Fibroblast of upper back skin (primary cell): ENCODE measurements at places on chromosomes 4 and X.

- DNase-seq, result no peak
Observed at GRCh38 chrX:64885850-64886249, 90.4 kb downstream of the ZC4H2 start.

- DNase-seq, result no peak
Observed at GRCh38 chr4:54213001-54213400, 16.1 kb upstream of the PDGFRA start.

DNA sequence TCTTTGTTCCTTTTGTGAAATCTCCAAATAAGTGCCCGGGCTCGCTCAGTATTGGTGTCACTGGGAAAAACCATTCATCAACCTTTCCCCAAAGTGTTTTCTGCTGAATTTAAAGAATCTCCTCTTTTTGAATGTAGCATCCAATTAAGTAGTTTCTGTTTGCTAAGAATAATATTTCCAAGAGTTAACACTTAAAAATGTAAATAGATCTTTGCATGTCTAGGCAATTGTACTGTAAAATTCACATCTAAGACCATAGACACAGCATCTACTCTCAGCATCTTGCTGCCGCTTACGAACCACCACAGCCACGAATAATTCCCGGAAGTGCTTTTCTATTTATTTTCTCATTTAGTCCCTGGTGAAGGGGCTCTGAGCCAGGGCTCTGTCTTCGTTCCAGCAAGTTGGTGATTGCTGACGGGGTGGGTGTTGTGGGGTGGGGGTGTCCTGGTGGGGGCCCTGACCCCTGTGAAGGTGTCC is 1.4 kb downstream of the NSG1 start:
- DNase-seq, result no peak

DNA sequence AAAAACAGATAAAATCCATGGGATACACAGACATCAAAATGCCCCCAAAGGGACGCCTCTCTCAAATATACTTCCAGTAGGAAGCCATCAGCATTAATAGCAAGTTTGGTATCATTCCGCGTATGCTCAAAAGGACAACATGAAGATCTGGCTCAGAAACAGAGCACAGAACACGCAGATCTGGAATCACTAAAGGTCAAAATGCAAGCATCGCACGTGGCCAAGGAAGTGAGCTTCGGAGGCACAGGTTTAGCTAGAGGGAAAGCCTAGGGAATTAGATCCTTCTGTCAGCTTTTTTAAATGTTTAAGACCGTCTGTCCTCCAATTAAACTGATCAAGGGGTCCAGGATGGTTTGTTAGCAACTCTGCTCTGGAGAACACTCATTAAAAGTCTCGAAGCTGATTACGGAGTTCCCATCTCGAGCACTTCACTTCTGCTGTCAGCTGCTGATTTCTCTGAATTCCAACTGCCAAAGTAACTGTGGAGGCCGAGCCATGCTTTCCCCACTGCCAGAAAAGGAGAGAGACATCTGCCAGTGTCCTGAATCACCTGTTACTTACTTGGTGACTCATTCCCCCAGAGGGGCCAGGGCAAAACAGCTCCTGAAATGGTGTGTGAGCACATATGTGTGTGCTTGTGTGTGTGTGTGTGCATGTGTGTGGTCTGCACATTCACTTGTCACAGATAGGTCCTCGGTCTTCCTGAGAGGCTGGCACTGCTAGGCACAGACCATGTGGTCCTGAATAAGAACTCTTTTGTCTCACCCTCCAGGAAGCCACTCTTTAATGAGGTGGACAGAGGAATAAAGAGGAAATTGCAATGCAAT is 177.7 kb upstream of the PPARGC1A start:
- DNase-seq, result peak; percentile 72

DNA sequence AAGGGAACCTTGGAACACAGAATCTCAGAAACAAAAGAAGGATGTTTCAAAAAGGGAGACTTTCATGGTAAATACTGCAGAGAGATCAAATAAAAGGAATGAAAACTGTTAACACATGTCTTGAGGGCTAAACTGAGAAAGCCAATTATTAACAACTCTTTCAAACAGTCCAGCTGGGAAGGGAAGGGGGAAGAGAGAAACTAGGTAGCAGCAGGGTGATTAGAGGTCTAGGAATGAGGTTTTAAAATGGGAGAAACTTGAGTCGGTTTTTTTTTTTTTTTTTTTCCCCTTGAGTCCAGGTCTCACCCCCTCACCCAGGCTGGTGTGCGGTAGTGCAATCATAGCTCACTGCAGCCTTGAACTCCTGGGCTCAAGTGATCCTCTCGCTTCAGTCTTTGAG is 4.3 kb downstream of the BCLAF3 start:
- no peak for DNase-seq

- DNase-seq, result no peak
Observed at GRCh38 chrX:124268099-124268498, 64.4 kb upstream of the TEX13D start.

DNA sequence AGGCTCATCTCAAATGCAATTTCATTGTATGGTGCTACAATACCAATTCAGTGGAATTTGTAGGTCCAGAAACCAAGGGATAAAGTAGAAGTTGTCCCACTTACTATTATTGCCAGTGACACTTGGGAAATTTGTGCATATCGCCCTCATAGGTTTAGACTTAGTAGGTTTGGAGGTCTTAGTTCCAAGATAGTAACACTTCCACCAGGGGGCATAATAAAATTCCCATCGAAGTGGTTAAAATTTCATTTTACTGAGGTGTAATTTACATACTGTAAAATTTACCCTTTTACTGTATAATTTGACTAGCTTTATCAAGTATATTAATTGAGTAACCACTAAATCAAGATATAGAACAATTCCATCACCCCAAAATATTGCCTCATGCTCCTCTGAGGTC is 174.6 kb downstream of the INPP4B start:
- no peak for DNase-seq

DNA sequence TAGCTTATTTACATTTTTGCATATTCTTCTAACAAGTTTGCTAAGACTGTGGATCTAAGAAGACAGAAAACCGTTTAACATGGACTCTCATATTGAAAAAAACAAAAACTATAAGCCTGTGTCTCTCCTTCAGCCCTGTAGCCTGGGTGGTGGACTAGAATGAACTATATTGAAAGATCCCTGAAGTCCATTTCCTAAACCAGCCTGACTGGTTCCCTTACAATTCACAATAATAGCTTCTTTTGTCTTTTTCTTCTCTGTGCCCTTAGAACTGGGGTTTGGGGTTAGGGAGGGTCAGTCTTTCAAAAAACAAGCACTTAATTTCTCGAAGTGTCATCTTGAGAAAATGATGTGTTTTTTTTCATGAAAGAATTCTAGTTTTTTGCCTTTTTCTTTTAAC is 59.0 kb downstream of the GSTCD start:
- DNase-seq, result no peak

GRCh38 chr4:109990261-109991257 is 77.9 kb downstream of the EGF start:
- DNase-seq, result no peak

GRCh38 chrX:18896680-18897544 is 87.0 kb downstream of the PHKA2 start:
- DNase-seq, result no peak

GRCh38 chr4:7557456-7557855 is 122.7 kb upstream of the PSAPL1 start:
- peak; percentile 86 for DNase-seq

DNA sequence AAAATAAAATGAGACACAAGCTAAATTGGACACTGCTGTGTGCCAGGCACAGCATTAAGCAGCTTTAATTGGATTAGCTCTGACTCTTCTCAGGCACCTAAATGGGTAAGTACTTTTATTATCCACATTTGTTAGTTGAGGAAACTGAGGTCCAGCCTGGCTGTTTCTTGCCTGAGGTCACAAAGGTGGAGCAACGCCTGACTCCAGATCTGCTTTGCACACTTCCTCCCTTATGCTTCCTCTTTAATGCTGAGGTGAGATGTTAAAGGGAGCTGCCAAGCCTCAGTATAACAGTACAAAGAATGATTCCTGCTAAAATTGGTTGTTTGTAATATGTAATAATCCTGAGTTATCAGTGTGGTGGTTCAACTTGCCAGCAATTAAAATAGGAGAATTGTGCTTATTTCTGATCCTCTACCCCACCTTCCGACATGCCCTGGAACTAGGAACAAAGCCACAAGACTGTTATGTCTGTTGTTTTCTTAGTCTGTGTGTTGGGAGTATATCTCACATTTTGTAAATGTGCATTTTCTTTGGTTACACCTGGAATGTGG is 74.4 kb downstream of the AFF1 start:
- no peak for DNase-seq

GRCh38 chrX:52821079-52821760 is 10.1 kb downstream of the XAGE5 start:
- no peak for DNase-seq

GRCh38 chr4:72432975-72433374 is 136.0 kb downstream of the ADAMTS3 start:
- DNase-seq, result no peak

GRCh38 chr4:59457576-59457975 is 1742.5 kb upstream of the ADGRL3 start:
- DNase-seq, result no peak

GRCh38 chrX:121258545-121258944 is 211.1 kb downstream of the GLUD2 start:
- no peak for DNase-seq

GRCh38 chrX:46754586-46755061 is 4.3 kb downstream of the SLC9A7 start:
- DNase-seq, result no peak

DNA sequence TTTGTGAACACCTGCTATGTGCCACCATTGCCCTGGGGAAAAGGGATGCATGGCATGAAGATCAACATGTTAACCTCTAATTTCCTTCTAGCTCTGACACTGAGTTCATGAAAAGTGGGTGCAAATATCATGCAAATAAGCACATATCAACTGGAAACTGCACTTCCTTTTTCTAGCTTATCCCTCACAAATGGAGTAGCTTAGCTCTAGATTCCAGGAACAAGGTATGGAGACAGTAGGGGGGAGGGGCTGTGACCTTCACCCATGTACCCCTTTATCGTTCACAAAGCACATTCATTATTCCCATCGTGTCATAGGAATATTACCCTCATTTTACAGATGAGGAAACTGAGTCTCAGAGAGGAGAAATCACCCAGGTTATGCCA is 37.4 kb downstream of the STARD8 start:
- no peak for DNase-seq

- DNase-seq, result no peak
Observed at GRCh38 chrX:154650221-154650510, 3.2 kb downstream of the CTAG2 start.

GRCh38 chr4:153589703-153590595 is 94.1 kb upstream of the TLR2 start:
- DNase-seq, result peak; percentile 29

DNA sequence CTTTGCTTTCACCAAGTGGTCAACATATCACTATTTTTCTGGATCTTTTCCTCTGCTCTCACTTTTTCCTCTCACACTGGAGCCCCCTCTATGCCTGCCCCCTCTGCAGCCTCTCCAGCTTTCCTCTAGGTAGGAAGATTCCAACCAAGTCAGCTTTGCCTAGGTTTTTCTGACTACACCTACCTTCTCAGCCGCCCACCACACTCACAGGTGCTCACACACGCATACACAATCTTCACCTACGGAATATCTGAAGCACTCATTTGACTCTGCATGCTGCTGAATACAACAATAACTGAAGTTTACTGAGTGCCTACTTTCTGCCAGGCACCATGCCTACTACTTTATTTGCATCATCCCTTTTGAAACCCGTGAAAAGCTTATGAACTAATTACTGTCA is 328.0 kb downstream of the PPP3CA start:
- no peak for DNase-seq

GRCh38 chrX:48532161-48532560 is 7.4 kb upstream of the TBC1D25 start:
- DNase-seq, result no peak

GRCh38 chrX:6363188-6363587 is 134.5 kb upstream of the NLGN4X start:
- no peak for DNase-seq

DNA sequence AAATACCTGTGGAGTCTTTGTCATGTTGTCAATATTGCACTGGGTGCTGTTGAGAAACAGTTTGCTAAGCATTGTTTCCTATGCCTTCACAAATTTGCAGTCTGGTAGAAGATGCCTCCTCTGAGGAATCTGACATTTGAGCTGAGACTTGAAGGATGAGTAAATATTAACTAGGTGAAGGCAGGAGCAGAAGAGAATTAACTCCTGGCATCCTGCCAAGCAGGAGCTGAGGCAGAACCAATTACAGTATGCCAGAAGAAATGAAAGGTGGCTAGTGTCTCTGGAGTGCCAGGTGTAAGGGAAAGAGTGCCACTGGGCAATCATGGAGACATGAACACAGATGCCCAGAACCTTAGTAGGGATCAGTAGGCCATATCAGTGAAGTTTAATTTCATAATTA is 1778.2 kb upstream of the PCDH10 start:
- no peak for DNase-seq

GRCh38 chr4:110489901-110490508 is 14.1 kb downstream of the ENPEP start:
- DNase-seq, result no peak

DNA sequence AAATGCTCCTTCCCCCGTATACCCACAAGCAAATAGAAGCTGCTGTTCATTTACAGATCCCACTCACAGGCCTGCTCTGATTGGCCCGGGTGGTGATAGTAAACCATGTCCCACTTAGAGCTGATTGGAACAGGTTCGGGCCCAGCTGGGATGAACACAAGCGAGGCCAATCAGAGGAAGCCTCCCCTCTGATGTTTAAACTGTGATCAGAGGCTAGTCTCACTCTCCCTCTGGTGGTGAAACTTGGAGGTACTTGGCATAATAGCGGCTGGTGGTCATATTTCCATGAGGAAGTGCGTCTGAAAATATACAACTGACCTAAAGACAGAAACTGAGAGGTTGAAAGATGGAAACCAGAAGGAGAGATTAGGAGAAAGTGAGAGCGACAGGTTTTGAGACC is 51.5 kb upstream of the TRPC3 start:
- no peak for DNase-seq

DNA sequence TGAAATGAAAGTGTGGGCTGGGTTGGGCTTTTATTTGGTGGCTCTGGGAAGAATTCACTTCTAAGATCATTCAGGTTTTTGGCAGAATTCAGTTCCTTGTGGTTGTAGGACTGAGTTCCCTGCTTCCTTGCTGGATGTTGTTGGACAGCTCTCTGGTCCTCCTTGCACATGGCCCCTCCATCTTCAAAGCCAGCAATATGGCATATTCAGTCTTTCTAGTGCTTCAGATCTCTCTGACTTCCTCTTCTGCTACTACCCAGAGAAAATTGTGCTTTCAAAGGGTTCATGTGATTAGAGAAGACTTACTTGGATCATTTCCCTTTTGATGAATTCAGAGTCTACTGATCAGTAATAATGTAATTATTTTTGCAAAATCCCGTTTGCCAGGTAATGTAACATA is 12.8 kb upstream of the IGFBP7 start:
- no peak for DNase-seq

DNA sequence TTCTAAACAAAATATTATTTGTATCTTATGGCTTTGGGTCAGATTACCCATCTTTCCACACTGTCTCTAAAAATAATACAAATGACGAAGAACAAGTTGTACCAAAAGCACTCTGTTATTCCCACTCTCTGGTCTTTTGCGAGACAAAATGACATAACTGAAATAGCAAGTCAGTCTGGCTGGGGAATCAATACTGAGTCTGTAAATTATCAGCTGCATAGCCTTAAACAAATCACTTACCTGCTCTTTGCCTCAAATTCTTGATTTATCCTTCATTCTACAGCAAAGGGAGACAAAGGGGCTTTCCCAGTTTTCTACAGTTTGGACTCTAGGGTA is 40.9 kb downstream of the SOWAHB start:
- DNase-seq, result no peak
